ENCODE measurements at places on chromosomes 12 and 14.

DNA sequence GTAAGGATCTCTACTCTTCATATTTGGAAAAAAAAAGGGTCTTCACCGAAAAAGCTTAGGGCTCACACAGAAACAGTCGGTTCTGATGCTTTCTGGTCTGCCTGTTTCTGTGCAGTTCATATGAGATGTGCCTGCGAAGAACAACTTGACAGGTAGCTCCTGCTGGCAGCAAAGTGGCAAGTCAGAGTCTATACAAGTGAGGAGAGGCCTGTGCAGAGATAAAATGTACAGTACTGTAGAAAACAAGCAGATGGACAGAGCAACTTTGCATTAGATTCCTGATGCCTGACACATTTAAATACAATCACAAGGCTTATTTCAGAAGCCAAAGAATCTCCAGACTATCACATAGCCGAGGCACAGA is 936.0 kb downstream of the DIO2 start:
- no peak for DNase-seq

DNA sequence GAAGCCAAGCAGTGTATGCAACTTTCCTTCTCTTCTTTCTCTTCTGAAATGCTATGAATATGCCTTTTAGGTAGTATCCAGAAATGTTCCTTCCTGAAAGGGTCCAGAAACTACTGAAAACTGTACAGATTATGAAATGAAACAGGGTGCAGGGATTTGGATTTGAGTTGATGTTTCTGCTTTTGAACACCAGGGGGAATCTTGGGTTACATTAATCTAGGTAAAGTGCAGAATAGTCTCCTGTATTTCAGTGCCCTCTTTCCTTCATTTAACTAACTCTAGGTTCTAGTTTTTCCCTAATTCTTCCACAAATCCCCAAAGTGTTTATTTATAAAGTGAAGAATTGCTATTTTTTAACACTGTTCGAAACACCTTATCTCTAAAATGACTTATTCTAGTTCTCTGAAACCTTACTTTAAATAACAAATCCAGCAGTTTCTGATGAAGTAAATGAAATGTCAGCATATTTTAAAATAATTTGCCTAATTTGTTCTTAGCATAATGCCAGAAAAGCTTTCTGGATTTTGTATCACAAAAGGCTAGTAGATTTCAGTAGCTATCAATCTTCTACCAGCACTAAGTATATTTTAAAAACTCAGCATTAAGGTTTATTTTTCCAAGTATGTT is 111.9 kb downstream of the LRRK2 start:
- DNase-seq, result no peak

DNA sequence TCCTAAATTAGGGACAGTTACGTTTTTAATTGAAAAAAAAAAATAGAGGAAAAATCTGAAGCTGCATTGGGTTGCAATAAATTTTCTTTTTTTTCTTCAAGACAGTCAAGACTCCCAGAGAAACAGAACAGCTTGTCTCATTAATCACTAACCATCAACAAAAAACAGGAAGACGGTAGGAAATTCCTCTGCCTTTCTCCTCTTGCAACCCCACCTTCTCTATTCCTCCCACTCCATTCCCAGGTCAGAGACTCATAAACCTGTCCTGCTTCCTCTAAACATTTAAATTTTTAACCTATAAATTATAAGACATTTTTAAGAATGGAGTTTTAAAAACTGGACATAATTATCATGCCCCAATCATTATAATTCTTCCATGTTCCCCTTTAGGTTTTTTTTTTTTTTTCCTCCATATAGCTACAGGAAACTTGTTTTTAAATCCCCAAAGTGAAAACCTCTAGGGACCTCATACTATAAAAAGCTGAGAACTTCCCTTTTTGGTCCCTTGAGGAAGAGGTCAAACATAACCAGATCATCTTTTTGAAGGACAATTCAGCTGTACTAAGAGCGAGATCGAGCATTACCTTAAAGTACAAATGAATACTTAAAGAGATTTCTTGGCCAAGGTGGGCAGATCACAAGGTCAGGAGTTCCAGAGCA is 36.0 kb downstream of the CPM start:
- DNase-seq, result no peak

- DNase-seq, result no peak
These were observed 74.3 kb downstream of the SUSD6 start for GRCh38 chr14:69685716-69686115.

GRCh38 chr12:122882908-122883558 is 12.9 kb downstream of the VPS37B start:
- no peak for DNase-seq

DNA sequence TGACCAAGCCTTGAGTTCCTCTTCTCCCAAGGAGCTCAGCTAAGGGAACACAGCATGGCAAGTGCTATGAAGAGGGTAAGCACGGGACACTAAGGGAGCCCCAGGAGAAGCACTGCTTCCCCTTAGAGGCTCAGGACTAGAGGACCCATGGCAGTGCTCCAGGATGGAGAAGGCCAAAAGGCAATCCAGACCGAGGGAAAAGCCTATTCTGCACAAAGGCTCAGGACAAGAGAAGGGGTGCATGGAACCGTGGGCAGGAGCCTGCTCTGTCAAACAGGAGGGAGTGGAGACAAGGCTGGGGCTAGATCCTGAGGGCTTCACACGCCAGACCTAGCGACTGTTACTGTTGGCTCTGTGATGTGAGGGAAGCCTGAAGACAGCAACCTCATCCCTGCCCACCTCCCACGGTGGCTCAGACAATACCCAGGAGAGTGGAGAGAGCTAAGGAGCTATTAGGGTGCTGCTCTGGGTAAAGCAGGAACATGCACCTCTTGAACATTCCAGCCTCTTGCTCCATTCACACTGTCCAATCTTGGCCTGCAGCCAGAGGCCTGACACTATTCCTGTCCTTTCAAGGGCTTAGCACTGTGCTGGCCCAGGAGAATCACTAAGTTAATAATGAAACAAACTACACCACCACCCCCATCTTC is 24.2 kb downstream of the OTUB2 start:
- no peak for DNase-seq
